Naive thymus-derived CD8-positive, alpha-beta T cell (primary cell): ENCODE measurements at places on chromosomes 16 and 17. TPM values are rescaled to one million over a fixed set of nuclear protein-coding genes. Genes with fewer than 3 reads are reported as not detected.

The KIF2B gene
- polyA plus RNA-seq, result not detected

DNA sequence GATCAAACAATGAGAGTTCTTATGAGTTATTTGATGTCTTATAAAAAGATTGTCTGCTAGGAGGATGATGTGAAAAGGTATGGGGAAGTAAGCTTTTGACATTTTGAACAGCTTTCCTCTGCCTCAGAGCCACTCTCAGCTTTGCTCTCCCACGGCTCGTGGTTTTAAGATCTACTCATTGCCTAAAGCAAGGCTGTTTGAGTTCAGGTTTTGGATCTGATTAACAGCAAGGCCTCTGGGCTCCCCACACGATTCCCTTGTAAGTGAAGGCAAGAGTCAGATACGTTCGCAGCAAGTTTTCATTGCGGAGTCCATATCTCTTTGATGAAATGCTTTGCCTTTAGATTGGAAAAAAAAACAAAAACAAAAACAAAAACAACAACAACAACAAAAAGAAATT, 515.0 kb upstream of the SALL1 start:
- DNase-seq, result no peak

The ARHGAP23 gene
- 0.18 TPM for polyA plus RNA-seq

- peak; percentile 53 for DNase-seq
These were observed 631 bp downstream of the KREMEN2 start for GRCh38 chr16:2964475-2965336.

GRCh38 chr16:2799859-2800226, 1.6 kb downstream of the PRSS41 start:
- DNase-seq, result no peak

The TRAPPC1 gene
- 205 TPM for polyA plus RNA-seq

DNA sequence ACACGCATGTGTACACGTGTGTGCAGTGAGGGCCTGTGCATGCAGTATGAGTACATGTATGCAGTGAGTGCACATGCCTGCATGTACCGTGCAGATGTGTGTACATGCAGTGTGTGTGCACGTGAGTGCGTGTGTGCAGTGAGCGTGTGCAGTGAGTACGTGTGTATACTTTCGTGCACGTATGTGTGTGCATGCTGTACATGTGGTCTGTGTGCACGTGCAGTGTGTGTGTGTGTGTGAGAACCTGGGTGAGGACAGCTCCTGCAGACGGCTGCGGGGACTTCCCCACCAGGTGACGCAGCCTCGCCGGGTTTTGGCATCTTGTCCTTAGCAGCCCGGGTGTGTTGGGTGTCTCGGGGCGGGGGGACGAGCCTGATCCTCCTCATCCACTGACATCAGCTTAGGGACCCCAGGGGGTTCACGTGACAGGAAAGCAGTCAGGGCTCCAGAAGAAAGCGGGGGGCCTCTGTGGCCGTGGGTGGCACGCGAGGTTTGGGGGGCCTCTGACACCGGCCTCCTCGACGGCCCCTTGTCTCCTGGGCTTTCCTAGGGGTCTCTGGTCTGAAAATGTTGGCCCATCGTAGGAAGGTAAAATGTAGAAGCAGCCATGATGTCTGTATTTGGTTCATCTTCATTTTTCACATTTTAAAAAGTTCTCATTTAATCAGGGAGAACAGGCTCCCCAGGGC, 119.6 kb upstream of the ZNF750 start:
- DNase-seq, result no peak

DNA sequence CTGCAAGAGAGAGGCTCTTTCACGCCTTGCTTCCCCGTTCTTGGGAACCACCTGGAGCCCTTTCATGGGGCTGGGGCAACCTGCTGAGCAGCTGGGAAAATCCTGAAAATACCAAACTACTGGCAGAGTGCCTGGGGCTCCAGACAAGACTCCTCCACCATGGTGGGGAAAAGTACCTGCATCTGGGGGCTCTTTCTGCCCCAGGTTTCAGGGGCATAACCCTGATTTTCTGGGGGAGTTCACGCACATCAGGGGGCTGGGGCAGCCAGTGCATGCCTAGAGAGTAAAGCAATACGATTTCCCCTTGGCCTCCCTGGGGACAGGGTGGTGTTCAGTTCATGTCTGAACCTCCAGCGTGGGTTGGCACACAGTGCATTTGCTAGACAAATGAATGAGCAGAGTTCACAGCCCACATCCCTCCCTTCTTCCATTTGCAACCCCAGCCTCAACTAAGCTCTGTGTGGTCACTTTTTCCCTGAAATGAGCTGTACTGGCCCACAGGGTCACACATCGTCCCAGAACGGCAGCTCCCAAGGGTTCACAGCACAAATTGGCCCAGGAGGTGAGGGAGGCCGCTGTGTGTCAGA, 5.2 kb upstream of the CDC42EP4 start:
- no peak for DNase-seq

The CYGB gene
- polyA plus RNA-seq, result 0.53 TPM

The EXOC3L1 gene
- 0.20 TPM for polyA plus RNA-seq

GRCh38 chr16:69465881-69466280, 41.5 kb downstream of the CYB5B start:
- no peak for DNase-seq

The MAP1LC3B gene
- 89.9 TPM for polyA plus RNA-seq

- peak; percentile 81 for DNase-seq
These were observed 1.2 kb downstream of the NGFR start for GRCh38 chr17:49496183-49496866.
